Small intestine (tissue), 16 donors: ENCODE measurements at places on chromosomes 1 and 21.

GRCh38 chr1:59638231-59638711 lies 176.5 kb upstream of the HOOK1 start:
- DNase-seq = peak; percentile 64

- DNase-seq = no peak
These were observed 43.2 kb downstream of the RCSD1 start for GRCh38 chr1:167673265-167673664.

DNA sequence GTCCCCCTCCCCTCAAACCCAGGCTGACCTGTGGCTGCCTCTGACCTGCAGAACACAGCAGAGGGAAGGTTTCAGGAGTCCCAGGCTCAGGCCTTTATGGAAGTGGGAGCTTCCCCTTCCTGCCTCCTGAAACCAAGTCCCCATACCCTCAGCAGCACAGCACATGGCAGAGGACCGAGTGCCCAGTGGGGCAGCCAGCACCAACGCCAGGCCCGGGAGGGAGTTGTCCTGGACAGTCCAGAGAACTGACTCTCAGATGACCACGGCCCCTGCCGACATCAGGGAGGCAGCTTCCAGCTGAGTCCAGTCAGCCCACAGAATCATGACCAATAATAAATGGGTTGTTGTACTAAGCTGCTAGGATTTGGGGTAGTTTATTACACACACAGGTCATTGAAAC lies 79.6 kb upstream of the ERG start:
- DNase-seq = no peak

- DNase-seq = no peak
These were observed 213.1 kb downstream of the KAZN start for GRCh38 chr1:14811573-14811972.

DNA sequence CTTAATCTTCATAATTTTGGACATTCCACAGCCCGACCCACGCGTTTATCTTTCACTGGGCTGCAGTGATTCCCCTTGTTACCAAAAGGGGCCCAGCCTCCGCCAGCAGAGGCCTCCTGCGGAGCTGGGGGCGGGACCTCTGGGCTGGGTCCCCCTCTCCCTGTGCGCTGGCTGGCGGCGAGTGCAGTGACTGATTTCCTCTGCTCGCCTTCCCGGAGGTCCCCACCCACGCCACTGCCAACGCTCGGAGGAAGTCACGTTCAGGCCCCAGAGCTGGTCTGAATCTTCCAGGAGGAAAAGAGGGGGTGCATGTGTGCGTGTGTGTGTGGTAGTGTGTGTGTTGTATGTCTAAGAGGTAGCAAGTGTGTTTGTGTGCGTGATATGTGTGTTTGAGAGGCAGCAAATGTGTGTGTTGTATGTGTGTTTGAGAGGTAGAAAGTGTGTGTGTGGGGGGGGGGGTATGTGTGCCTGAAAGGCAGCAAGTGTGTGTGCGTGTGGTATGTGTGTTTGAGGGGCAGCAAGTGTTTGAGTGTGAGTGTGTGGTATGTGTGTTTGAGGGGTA lies 35.0 kb upstream of the JAK1 start:
- DNase-seq = peak; percentile 30

GRCh38 chr1:155301342-155301841 lies at the start of gene PKLR:
PKLR (minus strand) TSS chr1:155301438; CDS start chr1:155301395, 43 bp downstream.
- DNase-seq = no peak

DNA sequence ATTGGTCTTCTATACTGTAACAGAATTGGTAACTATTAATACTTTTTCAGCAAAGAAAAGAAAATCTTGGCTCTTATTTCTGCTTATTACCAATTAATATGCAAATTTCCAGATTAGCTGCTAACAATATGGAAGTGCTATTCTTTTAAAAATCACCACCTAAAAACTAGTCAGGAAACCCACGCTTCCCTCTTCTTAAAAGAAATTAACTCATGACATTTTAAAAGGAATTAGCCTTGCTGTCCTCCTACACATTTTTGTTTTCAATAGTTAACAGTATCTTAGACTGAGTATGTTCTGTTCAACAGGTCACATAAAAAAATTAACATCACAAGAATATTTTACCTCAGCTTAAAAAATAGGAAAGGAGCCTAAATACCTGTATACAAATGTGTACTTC lies 27.3 kb downstream of the ABL2 start:
- no peak for DNase-seq

DNA sequence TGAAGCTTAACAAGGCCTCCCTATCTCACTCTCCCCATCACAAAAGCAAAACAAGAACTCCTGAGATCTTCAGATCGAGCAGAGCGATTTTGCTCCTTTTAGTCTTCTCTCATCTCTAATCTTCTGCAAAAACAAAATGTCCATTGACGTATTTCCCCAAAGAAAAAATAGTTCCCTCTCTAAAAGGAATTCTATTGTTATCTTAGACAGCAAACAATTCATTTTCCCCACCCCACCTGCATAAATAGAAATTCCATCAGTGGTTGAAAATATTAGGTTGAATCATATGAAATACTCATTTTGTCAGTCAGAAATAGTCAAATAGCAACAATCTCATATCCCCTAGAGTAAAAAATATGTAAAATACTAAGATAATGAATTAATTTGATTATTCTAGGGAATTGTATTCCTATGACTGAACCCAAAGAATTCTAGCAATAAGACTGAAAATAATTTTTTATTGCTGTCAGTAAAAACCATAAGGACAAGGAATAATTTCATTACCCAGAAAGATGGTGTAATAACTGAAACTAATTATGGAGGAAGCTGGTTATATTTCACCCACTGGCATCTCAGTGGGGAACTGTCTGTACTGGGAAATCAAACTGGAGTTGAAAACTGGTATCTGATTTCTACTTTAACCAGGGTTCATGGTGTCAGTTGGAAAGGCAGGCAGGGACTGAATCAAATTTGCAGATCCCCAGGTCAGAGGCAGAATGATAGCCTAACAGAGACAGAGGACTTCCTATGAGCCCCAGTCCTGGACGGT lies 51.3 kb downstream of the RHOU start:
- DNase-seq = no peak
